Hematopoietic multipotent progenitor cell treated with erythropoietin and hydrocortisone succinate and interleukin-3 and kit ligand, for 17 days (in vitro differentiated cells): ENCODE measurements at places on chromosomes 6 and 20.
A peak's percentile ranks its signal among the peaks of the same experiment; 100 is the strongest.

- peak; percentile 51 for DNase-seq
These were observed 665 bp downstream of the FASTKD5 start for GRCh38 chr20:3158968-3159431.

DNA sequence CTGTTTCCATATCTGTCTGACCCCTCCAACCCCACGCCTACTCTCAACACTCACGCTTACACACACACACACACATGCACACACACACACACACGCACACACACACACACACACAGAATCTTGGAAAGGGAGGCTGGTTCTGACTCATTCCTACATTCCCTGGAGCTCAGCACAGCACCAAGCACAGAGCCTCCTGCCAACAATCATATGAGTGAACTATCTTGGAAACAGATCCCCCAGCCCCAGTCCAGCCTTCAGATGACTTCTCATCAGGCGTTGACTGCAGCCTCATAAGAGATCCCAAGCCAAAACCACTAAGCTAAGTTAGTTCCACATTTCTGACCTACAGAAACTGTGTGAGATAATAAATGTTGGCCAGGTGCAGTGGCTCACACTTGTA is 14.1 kb upstream of the HCK start:
- DNase-seq: no peak

- DNase-seq: no peak
These were observed 8.3 kb downstream of the SIGLEC1 start for GRCh38 chr20:3704087-3704486.

DNA sequence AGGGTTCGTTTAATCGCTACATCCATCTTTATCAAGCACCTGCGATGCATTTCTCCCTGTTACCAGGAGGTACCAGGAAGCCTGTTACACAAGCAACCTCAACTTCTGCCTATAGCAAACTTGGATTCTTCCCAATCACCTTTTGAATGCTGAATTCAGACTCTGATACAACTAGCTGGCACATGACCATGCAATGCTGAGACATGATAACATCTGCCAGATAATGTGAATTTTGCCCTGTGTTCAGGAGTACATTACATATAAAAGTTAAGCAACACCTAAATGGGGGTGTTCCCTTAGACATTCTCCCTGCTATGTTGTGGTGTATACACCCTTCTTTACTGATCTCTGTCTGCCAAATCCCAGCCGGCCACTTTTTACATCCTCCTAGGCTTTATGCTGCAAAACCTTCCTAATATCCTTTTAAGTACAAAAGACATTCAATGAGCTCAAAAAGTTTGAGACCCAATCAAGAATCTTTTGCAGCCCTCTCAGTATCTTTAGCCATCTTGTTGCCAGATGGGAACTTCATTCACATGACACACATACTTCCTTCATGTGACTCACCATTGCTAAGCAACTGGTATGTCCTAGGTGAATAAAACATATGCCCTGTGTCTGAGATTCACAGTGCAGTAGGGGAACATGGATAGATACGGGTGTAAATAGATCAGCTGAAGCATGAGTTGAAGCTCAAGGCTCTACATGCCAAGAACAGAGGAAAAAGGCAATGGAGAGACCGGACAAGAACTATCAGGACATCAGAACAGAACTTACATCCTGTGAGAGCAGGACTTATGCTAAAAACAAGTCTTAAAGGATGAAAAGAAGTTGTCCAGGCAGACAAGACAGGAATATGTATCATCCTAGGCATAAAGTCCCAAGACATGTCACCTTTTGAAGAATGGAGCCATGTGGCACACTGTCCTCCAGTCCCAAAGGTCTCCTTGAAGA is 84.3 kb downstream of the ZHX3 start:
- DNase-seq: no peak

GRCh38 chr6:89432875-89433251 is at the start of gene ANKRD6:
Gene ANKRD6 (plus strand): TSS chr6:89433152. CDS start chr6:89566977, 133,825 bp downstream.
- peak; percentile 44 for DNase-seq

GRCh38 chr6:132526461-132526860 is 11.6 kb upstream of the TAAR9 start:
- no peak for DNase-seq

- no peak for DNase-seq
These were observed 967.6 kb upstream of the GJE1 start for GRCh38 chr6:141165002-141165665.

DNA sequence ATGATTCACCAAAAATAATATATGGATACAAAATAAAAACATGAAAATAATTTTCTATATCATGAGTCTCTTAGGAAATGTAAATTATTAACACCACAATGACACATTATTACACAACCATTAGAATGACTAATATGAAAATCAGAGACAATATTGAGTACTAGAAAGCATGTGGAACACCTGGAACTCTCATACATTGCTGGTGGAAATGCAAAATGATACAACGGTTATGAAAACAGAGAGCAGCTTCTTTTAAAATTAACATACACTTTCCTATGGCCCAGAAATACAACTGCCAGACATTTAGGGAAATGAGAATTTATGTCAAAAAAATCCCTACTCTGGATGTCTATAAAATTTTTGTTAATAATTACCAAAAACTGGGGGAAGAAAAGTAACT is 853.3 kb upstream of the MAN1A1 start:
- DNase-seq: no peak

- no peak for DNase-seq
These were observed at the start of gene PPP1R18 for GRCh38 chr6:30686009-30686907. Gene PPP1R18 (minus strand): TSS chr6:30686645. CDS start chr6:30686018, 627 bp downstream.

GRCh38 chr20:34926581-34926980 is 29.0 kb downstream of the GSS start:
- no peak for DNase-seq

DNA sequence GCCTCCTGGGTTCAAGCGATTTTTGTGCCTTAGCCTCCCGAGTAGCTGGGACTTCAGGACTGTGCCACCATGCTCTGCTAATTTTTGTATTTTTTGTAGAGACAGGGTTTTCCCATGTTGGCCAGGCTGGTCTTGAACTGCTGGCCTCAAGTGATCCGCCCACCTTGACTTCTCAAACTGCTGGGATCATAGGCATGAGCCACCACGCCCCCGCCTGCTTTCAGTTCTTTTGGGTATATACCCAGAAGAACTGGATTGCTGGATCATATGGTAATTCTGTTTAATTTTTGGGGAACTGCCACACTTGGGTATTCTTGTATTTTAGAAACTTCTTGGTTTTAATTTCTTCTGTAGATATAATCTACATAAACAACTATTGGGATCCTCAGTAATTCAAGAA is 17.0 kb downstream of the CDS2 start:
- no peak for DNase-seq

DNA sequence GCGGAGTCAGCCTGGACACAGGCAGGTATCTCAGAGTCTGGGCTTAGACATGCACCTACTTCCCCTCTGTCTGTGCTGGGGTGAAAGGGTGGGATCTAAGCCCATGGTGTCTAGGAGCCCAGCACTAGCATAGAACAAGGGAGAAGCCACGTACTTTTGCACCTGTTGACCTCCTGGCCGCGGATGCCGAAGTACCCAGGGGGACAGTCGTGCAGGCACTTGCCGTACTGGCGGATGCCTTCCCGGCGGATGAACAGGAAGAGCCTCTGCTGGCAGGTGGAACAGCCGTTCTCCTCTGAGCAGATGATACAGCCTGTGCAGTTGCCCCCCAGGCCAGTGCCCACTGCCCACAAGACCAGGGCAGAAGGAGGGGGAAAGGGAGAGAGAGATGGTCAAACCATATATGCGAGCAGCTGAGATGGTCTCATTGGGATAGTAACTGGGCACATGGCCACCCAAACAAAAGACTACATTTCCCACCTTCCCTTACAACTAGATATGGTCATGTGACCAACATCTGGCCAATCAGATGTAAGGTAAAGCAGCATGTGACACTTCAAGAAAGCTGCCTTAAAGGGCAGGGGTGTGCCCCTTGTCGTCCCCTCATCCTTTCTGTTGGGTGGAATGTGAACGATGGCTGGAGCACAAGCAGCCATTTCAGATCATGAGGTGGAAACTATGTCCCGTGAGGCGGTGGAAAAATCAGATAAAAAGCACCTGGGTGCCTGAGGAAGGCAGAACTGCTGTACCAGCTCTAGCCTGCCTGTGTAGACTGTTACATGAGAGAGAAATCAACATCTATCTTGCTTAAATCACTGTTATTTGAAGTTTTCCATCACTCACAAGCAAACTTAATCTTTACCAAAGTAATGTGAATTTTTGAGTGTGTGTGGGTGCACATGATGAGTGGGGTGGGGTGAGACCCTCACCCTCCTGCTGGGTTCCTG is 34.0 kb downstream of the RSPO4 start:
- DNase-seq: no peak

- DNase-seq: no peak
These were observed 226.3 kb upstream of the DTNBP1 start for GRCh38 chr6:15888798-15889772.

DNA sequence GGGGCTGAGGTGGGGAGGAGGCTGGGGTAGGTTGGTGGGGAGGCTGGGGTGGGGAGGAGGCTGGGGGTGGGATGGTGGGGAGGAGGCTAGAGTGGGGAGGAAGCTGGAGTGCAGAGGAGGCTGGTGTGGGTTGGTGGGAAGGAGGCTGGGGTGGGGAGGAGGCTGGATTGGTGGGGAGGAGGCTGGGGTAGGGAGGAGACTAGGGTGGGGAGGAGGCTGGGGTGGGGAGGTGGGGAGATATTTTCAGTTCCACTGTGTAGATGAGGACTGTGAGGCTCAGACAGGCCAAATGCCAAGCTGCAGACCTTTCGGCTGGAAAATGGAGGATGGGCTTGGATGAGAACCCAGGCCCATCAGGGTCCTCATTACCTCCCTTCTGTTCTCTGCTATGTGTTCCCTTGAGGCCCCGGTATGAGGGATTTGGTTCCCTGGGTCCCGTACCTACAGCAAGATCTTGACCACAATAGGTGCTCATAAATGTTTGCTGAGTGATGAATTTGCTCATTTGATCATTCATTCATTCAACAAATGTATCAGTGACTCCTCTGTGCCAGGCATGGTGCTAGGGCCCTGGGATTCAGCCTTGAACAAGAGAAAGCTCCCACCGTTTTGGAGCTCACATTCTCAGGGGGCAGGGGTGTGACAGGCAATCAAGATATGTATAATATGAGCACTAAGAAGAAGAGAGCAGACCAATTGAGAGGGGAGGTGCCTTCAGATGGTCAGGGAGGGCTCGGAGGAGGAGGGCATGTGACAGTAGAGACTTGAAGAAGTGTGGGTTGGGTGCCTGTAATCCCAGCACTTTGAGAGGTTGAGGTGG is 36.1 kb upstream of the NOL4L start:
- DNase-seq: no peak

GRCh38 chr20:1802385-1803060 is 92.7 kb upstream of the SIRPA start:
- no peak for DNase-seq

GRCh38 chr20:48875233-48875913 is 46.1 kb upstream of the ARFGEF2 start:
- no peak for DNase-seq

DNA sequence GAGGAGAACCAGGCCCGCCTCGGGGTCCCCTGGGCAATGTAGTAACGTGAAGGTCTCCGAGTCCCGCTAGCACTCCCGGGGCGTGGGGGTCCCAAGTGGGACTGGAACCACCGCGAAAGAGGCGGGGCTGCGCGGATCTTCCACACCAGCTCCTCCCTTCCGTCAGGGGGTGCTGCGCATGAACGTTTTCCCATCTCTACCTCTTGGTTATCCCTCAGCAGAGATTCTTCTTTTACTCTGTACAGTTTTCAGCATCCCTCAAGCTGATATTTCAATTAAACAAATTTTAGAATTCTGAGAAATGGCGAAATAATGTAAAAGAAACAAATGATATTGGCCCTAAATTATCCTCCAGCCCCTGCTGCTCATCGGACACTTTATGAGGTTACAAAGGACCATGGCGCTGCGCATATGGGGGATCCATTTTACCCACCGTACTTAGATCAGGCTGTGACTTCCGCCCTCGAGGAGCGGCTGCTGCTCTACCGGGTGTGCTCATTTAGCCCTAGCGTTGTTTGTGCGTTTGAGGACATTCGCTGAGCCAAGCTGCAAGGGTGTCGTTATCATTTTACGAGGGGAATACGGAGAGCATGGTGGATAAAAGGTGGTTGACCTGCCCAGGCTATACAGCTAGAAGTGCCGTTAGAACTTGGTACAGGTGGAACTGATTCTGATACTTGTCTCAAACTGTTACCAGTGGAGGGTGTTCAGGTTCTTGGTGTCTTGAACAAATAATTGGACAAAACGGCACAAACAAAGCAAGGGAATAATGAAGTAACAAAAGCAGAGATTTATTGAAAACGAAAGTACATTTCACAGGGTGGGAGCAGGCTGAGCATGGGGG is 75.2 kb upstream of the CHD6 start:
- DNase-seq: peak; percentile 68

DNA sequence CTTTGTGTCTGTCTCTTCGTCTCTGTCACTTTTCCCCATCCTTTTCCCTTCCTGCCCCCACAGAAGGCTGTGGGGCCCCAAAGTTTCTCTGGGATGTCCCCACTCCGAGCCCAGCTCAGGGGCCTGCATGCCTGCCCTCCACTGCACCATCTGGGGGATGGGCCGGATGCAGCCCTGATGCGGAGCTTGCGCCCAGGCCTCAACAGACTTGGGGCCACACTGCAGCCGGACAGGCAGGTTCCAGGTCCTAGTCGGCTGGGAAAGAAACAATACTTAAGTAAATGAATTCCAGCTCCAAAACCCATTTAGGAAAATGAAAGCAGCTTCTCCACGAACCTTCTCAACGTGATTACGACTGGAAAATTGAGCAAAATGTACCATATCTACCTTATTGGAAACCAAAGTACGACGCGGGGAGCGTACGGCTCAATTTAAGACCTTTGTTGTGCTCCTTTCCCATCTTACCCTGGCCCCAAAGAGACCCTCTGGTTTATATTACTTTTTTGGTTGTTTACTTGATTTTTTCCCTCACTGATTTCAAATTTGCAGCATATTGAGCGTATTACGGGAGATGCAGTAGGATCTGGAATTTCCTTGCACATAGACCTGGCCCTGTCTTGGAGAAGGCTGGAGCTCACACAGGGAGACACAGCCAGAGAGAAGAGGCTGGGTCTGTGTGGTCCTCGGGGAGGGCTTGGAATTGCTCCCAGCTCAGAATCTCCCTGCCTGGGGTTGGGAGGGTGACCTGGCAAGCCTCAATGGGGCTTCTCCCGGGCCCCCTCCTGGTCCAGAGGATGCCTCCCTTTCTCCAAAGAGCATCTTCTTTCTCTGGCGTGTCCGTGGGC is 8.0 kb downstream of the FOXC1 start:
- no peak for DNase-seq

DNA sequence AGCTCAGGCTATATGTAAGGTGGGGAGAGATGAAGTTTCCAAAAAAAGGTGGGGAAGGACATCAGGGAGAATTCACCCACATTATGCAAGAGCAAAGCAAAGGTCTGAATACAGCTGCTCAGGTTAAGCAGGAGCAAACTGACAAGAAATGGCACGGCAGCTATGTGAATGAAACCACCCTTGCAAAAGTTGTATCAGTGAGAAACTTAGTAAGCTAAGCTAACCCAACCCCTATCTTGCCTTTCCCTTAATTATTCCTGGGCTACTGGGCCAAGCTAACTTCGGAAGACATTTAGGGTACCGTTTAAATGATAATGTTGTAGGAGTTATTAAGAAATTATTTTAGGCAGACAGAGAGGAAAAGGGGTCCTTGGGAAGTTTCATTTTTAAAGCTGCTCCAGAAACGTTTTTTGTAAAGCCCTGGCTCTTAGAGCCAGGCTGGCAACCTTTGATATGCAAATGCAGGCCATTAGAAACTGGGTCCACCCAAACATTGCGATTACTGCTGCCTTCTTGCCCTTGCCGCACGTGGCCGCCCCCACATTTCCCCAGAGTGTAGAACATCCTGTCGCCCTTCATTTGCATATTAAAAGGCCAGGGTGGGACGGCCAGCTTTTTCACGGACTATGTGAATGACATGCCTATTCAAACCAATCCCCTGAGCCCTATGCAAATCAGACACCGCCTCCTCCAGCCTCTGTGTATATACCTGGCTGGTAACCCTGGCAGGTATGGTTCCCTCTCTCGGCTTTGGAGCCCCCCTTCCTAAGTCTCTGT is 60.5 kb upstream of the SAMD5 start:
- DNase-seq: no peak
